ENCODE measurements at places on chromosomes 6 and 20. TPM values are rescaled to one million over a fixed set of nuclear protein-coding genes. Genes with fewer than 3 reads are reported as not detected.

DNA sequence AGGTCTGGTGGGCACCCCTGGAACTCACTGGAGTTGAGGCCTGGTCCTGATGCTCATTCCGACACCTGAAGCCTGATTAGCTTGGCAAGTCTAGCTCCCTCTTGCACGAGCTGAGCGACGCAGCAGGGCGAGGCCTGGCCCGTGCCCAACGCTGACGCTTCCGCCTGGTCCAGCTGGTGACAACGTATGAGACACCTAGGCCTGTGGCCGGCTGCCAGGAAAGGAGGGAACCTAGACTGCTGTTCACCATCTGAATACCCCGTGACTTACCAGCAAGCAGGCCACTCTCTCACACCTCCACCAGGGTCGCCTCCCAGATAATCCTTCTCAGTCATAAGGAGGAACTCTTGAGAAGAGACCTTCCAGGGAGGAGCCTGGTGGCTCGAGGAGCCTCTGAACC, 24.5 kb downstream of the YTHDF1 start:
- no peak for DNase-seq

The MCHR2 gene
- 0.36 TPM for total RNA-seq

The FBXL4 gene
- 26.4 TPM for total RNA-seq

GRCh38 chr6:159203304-159204005, 34.3 kb downstream of the FNDC1 start:
- no peak for DNase-seq

DNA sequence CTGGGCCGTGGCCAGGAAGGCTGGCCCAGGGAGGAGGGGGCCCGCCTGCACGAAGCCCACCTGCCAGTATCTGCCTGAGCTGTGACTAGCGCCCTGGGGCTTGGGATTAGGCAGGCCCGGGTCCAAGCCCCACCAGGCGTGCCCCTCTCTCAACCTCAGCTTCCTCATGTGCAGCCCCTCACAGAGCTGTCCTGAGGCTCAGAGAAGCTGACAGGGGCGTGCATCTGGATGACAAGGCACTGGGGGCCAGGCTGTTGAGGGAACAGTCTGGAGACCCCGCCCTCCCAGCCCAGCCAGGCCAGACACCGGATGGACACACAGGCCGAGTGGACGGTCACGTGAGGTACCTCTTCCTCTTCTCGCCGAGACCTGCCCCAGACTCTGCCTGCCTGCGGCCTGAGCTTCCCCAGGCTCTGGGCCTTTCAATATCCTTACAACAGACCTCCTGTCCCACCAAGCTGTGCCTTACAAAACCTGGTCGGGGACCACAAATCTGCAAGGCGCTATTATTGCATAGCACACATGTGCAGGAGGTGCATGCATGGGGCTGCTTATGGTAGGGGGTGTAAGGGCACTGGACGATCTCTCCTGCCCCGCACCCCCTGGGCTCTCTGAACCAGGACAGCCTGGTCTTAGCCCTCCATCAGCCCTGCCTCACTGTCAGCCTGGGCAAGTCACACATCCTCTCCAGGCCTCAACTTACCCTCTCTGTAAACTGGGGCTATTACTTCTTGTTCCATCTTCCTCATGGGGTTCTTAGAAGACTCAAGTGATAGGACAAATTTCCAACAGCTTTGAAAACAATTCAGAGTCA, 20.0 kb downstream of the NOL4L start:
- no peak for DNase-seq

GRCh38 chr6:132202574-132202973, 198.7 kb downstream of the MOXD1 start:
- peak; percentile 69 for DNase-seq

DNA sequence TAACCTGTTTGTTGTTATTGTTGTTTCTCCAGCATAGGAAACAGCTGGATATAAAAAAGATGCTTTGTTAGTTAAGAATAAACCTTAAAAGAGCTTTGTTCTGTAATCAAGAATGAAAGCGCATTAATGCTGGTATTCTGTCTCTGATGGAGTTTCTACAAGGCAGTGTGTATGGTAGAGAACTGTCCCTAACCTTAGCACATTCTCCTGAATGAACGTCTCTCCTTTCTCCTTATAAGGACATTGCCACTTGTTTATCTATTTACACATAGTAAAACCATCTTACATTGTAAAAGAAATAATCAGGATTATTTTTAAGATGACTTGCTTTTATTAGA, 33.8 kb upstream of the LCA5 start:
- no peak for DNase-seq

DNA sequence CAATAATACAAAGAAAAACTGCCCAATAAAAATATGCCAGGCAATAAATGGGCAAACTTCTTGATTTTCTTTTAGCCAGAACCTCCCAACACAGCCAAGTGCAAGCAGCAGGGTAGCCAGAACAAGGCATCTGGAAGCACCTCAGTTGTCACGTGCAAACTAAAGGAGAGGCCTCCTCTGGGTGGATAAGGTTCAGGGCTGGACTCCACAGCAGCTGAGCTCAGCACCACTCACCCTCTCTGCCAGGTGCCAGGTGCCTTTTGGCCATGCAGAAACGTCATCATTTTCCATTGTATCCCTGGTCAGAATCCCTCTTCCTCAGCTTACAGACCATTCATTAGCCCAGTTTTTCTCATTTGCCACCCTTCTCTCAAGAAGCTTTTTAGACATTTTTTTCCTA, 52.7 kb downstream of the SOD2 start:
- DNase-seq = no peak

GRCh38 chr6:147677647-147678046, 169.2 kb downstream of the SAMD5 start:
- DNase-seq = no peak

- DNase-seq = peak; percentile 80
These were observed 2.2 kb downstream of the CCN2 start for GRCh38 chr6:131948692-131949619.

DNA sequence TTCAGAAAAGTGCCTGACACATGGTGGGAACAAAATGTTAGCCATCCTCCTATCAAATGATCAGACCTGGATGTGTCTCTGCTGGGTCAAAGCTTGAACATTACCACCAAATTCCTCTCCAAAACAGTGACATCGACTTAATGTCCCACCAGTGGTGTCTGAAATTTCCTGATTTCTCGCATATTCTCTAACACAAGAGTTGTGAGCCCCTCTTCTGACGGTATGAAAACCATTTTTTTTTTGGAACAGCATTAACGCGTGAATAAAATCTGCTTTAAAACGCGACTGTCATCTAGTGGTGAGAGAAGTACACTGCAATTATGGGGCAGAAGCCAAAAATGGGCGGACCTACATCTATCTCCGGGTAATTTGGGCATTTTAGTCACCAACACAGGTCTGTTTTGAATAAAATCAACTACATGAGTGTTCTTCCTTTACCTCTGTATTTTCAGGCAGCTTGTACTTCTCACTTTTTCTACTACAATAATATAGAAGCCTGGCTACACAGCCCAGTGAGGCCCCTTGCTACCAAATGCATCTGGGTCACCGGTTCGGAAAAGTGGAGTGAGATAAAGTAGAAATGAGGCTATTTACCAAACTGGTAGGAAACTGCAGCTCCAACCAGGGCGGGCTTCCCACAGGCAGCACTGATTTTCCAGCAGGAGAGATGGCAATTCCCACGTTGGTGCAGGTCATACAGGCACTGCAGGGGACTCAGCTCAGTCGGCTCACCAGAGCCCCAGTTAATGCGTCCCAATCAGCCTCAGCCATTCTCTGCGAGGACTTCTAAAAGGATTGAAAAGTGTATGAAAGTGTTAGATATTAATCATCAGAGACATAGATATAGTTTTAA, 27.4 kb downstream of the MGME1 start:
- no peak for DNase-seq
